Myometrial cell (primary cell): ENCODE measurements at places on chromosomes 3 and 15. TPM values are rescaled to one million over a fixed set of nuclear protein-coding genes. Genes with fewer than 3 reads are reported as not detected.

The SAXO2 gene
- 0.29 and 0.71 TPM in 2 replicates for total RNA-seq

The LRTM1 gene
- not detected in 2 replicates for total RNA-seq

The BRPF1 gene
- total RNA-seq, result 8.6 and 9.9 TPM in 2 replicates

The PLIN1 gene
- total RNA-seq, result 0.53 TPM in 1 of 2 replicates, not detected in the other

The ROBO1 gene
- 20.5 and 34.9 TPM in 2 replicates for total RNA-seq

The HCN4 gene
- total RNA-seq, result not detected in 2 replicates

The FOXB1 gene
- total RNA-seq, result not detected in 2 replicates

The ZDHHC23 gene
- 0.35 TPM in 1 of 2 replicates, not detected in the other for total RNA-seq

The STRA6 gene
- total RNA-seq, result 9.4 and 11.2 TPM in 2 replicates

The SKIC8 gene
- 103 and 111 TPM in 2 replicates for total RNA-seq

The COLQ gene
- 1.1 and 9.8 TPM in 2 replicates for total RNA-seq

The MEF2A gene
- total RNA-seq, result 13.3 and 19.5 TPM in 2 replicates

The SLC22A13 gene
- not detected in 2 replicates for total RNA-seq

The GRK7 gene
- under 0.01 TPM in 1 of 2 replicates, not detected in the other for total RNA-seq

The SLC22A14 gene
- total RNA-seq, result not detected in 2 replicates

The OR5K2 gene
- not detected in 2 replicates for total RNA-seq

The METTL6 gene
- 18.6 and 26.8 TPM in 2 replicates for total RNA-seq

The FGF12 gene
- under 0.01 TPM in 1 of 2 replicates, not detected in the other for total RNA-seq

The SNTN gene
- total RNA-seq, result not detected in 2 replicates

The HYAL2 gene
- 74.7 and 83.3 TPM in 2 replicates for total RNA-seq

The GTF2E1 gene
- 9.0 and 26.5 TPM in 2 replicates for total RNA-seq

The PLSCR5 gene
- not detected in 2 replicates for total RNA-seq

The ERICH6 gene
- 0.35 TPM in 1 of 2 replicates, not detected in the other for total RNA-seq

The PDIA5 gene
- total RNA-seq, result 50.9 and 55.6 TPM in 2 replicates

The RARRES1 gene
- 148 and 180 TPM in 2 replicates for total RNA-seq

The CAMKV gene
- not detected in 2 replicates for total RNA-seq

The MYO9A gene
- 15.3 and 17.4 TPM in 2 replicates for total RNA-seq

The MEIS2 gene
- total RNA-seq, result 57.4 and 65.4 TPM in 2 replicates

The IQCH gene
- total RNA-seq, result 2.3 and 4.0 TPM in 2 replicates

The SPTSSB gene
- not detected in 2 replicates for total RNA-seq

The SH2D7 gene
- total RNA-seq, result not detected in 2 replicates

The HCLS1 gene
- total RNA-seq, result 2.3 and 3.7 TPM in 2 replicates

The MB21D2 gene
- total RNA-seq, result 14.2 and 16.1 TPM in 2 replicates

The ACTC1 gene
- total RNA-seq, result not detected in 2 replicates

The OR5K3 gene
- total RNA-seq, result not detected in 2 replicates

The GPR171 gene
- not detected in 2 replicates for total RNA-seq

The MYEF2 gene
- total RNA-seq, result 2.6 and 5.3 TPM in 2 replicates

The GHRL gene
- total RNA-seq, result not detected in 2 replicates

The AADACL2 gene
- total RNA-seq, result not detected in 2 replicates

The WNT7A gene
- total RNA-seq, result not detected in 2 replicates

The ERC2 gene
- total RNA-seq, result not detected in 2 replicates

The TTLL13 gene
- total RNA-seq, result not detected in 2 replicates

The FBN1 gene
- total RNA-seq, result 179 and 231 TPM in 2 replicates

The DNAH12 gene
- total RNA-seq, result not detected in 2 replicates

The CLSTN2 gene
- not detected in 2 replicates for total RNA-seq
